ENCODE measurements at places on chromosomes 12 and 14.

DNA sequence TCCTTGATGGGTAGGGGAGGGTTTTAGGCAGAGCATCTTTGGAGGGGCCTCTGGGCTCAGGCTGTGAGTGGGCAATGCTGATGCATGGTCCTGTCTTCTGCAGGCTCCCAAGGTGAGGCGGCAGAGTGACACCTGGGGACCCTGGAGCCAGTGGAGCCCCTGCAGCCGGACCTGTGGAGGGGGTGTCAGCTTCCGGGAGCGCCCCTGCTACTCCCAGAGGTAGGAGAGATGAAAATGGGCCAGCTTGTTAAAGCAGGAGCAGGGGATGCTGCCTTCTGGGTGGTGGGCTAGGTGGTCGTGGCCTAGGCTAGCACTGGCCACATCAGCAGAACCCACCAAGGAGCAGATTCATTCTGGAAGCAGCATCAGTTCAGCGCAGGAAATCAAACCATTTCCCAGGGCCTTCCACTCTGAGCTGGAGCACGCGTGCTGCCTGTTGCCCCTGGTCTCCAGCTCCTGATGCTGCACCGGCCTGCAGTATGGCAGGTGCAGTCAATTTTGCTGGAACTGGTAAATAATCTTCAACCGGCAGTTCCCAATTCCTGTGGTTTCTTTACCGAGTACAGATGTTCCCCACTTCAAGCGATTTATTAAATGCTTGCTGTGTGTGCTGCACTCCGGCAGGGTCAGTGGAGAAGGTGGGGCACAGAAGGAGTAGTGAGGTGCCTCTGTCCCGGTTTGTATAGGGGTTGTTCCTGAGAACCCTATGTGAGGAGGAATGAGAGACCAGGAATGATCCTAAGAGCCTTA, 7.4 kb downstream of the PAPLN start:
- no peak for DNase-seq

GRCh38 chr14:34997762-34998161, 15.0 kb downstream of the SRP54 start:
- no peak for DNase-seq

GRCh38 chr12:630656-631632, 32.3 kb downstream of the NINJ2 start:
- no peak for DNase-seq

DNA sequence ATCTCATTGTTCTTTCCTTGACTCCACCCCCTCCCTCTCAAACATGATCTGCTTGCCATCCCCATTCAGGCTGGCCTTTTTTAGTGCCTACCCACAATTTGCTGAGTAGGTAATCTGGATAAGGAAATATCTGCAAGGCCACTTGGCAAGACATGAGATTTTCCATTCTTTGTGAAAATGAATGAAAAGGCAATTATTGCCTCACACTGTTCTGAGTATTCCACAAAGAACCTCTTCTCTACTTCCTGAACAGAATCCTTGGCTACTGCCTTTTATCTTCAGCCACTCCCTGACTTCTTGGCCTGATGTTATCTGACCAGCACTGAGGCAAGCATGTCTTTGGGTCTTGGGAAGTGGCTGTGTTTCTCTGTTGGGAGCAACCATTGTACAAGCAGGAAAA, 263.2 kb upstream of the ATP2B1 start:
- no peak for DNase-seq

- no peak for DNase-seq
Measured at GRCh38 chr12:44076871-44077270, 241.0 kb downstream of the TMEM117 start.

DNA sequence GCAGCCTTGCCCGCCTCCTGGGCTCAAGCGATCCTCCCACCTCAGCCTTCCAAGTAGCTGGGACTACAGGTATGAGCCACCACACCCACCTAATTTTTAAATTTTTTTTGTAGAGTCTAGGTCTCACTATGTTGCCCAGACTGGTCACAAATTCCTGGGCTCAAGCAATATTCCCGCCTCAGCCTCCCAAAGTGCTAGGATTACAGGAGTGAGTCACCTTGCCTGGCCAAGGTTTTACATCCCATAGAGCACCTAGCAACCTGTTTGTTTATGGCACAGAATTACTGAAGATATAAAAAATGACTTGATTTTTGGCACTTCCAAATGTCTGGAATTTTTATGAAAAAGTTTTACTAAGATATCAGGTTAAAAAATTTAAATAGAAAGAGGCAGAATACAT, 16.5 kb downstream of the MYO1A start:
- no peak for DNase-seq

DNA sequence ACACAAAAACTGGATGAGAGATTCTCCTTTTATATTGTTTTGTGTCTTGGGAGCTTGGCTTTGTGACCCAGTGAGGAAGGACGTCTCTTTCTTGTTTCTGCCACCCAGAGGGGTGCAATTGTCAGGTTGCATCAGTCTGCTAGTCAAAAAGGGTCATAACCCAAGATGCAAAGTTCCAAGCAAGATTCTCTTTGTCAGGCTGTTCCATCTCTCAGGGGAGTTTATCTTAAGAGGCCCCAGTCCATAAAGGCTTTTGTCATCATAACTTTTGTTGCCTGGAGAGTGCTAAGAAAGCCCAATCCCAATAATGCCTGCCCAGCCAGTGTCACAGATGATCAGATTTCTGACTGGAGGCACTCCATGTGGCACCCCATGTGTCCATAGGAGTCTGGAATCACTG, 444.9 kb downstream of the TRHDE start:
- no peak for DNase-seq

- DNase-seq: no peak
Measured at GRCh38 chr14:22300646-22301045, 288.4 kb downstream of the DAD1 start.

GRCh38 chr14:63157195-63157594, 47.0 kb upstream of the RHOJ start:
- no peak for DNase-seq

- DNase-seq: peak; percentile 44
Measured at GRCh38 chr12:79954037-79954610, 19.2 kb upstream of the PPP1R12A start.
